ENCODE measurements at places on chromosomes 12 and 14.

DNA sequence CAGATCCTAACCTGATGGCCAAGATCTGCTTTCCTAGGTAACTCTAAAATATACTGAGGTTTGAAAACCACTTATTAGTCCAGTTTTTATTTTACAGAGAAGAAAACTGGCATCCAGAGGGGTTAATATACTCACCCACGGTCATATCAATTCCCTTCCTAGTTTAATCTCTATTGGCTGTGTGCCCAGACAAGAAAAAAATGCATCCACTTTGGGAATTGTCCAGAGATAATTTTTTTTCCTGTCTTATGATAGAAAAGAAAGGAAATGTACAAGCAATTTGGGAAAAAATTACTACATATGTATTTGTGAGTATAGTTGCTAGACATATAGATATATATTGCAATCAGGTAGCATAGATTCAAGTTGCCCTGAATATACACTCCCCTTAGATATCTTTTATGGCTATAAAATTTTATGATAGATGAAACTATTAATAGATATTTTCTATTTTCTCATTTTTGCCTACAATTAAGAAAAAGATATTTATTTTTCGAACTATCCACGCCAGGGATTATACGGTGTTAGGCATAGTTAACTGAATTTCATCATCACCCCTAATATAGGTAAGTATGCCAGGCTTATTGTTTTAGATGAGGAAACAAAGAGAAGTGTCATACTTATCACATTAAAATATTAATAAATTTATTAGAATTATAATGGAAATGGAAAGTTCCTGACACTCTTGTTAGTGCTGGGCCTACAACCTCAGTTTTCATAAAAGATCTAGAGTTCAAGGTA lies 100.5 kb upstream of the SLC38A2 start:
- peak; percentile 81 for DNase-seq

- peak; percentile 39 for DNase-seq
Measured at GRCh38 chr14:71235875-71236274, 328.6 kb downstream of the PCNX1 start.

- DNase-seq: no peak
Measured at GRCh38 chr12:60263161-60263560, 667.3 kb downstream of the SLC16A7 start.

DNA sequence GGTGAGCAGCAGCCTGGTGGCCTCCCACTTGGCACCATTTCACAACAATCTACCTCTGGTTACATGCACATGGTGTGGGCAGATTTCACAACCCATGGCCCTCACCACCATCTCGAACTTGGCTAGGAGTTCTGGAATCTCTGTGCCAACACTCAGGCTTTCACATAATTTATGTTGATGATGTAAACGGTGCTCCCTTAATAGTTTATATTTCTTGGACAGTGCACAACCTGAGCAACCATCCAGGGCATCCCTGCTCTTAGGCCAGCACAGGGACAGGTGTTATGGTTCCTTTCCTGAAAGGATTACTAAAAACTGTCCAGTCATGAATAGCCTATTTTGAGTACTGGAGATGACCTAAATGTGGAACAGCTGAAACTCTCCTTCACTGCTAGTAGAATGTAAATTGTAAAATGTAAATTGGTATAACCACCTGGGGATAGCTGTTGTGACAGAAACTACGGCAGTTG lies 28.6 kb downstream of the ABCB9 start:
- no peak for DNase-seq

- DNase-seq: no peak
Measured at GRCh38 chr14:99231161-99231849, 40.7 kb downstream of the BCL11B start.

- DNase-seq: peak; percentile 52
Measured at GRCh38 chr14:90624732-90625400, 191.4 kb downstream of the TTC7B start.

- DNase-seq: no peak
Measured at GRCh38 chr12:112368856-112369255, 13.4 kb downstream of the HECTD4 start.

- DNase-seq: peak; percentile 18
Measured at GRCh38 chr12:69739287-69740191, 879 bp downstream of the RAB3IP start.

DNA sequence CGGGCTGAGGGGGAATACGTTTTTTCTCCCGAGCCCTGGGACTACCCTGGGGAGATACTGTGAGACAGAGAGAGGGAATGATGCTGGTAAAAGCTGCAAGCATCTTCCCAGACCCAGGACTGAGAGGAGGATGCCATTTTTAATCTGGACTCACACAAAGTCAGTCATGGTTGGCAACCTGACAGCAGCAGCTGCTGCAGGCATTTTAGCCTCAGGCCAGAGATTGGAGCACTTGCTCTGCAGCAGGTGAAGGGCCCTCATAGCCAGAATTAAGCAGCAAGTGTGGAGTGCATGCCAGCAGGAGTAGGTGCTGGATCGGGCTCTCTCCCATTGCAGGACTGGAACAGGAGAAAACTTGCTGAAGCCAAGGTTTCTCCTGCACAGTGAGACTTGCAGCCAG lies 361.1 kb upstream of the CLEC14A start:
- DNase-seq: peak; percentile 5

- DNase-seq: no peak
Measured at GRCh38 chr14:72614365-72614764, 279.5 kb downstream of the DPF3 start.

- DNase-seq: no peak
Measured at GRCh38 chr12:90910958-90911357, 44.0 kb downstream of the CCER1 start.

- peak; percentile 10 for DNase-seq
Measured at GRCh38 chr12:96986883-96987523, 79.9 kb downstream of the NEDD1 start.

DNA sequence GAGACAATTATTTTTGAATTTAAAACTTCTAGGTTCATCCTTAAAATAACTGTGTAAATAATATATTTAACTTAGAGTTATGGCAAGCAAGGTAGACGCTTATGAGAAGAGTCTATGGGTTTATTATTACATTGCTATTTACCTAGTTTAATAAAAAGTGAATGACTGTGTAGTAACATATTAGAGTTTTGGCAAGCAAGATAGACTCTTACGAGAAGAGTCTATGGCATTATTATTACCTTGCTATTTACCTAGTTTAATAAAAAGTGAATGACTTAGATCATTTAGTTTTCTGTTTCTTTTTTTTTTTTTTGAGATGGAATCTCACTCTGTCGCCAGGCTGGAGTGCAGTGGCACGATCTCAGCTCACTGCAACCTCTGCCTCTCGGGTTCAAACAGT lies 3.8 kb downstream of the RNF34 start:
- no peak for DNase-seq

GRCh38 chr12:1781772-1782171 lies 38.6 kb upstream of the LRTM2 start:
- no peak for DNase-seq
